ENCODE measurements at places on chromosomes 2 and 18. TPM values are rescaled to one million over a fixed set of nuclear protein-coding genes. Genes with fewer than 3 reads are reported as not detected.

The EFR3B gene
- total RNA-seq, result 0.28 TPM

The CXCR1 gene
- total RNA-seq, result not detected

The ADAM23 gene
- total RNA-seq, result 0.09 TPM

The ABCG5 gene
- total RNA-seq, result not detected

The BMPR2 gene
- total RNA-seq, result 21.7 TPM

The C18orf54 gene
- 5.4 TPM for total RNA-seq

The CDH2 gene
- total RNA-seq, result 1.3 TPM

The CCBE1 gene
- 0.85 TPM for total RNA-seq

The NAT8 gene
- not detected for total RNA-seq

The SPTBN1 gene
- total RNA-seq, result 207 TPM

The PSMD1 gene
- total RNA-seq, result 94.0 TPM

The ANKRD53 gene
- total RNA-seq, result not detected

The NOL4 gene
- total RNA-seq, result not detected

The FOXD4L1 gene
- not detected for total RNA-seq

The UGT1A4 gene
- 0.33 TPM for total RNA-seq

The PIGN gene
- 35.5 TPM for total RNA-seq

The GPR45 gene
- not detected for total RNA-seq

The ROCK1 gene
- 14.6 TPM for total RNA-seq

The MARCHF4 gene
- 0.42 TPM for total RNA-seq

The HOXD3 gene
- not detected for total RNA-seq

The ATP8B1 gene
- total RNA-seq, result 23.5 TPM

The ANKRD30BL gene
- total RNA-seq, result not detected

The IFIH1 gene
- total RNA-seq, result 5.2 TPM

The MC2R gene
- total RNA-seq, result not detected

The GNAL gene
- total RNA-seq, result 4.5 TPM

The PHOSPHO2 gene
- total RNA-seq, result 2.0 TPM

The EPHA4 gene
- total RNA-seq, result 10.1 TPM

The SDC1 gene
- total RNA-seq, result 909 TPM

All from airway epithelial cell (primary cell).